Mesothelial cell of epicardium (in vitro differentiated cells): ENCODE measurements at places on chromosomes 2 and 18. TPM values are rescaled to one million over a fixed set of nuclear protein-coding genes. Genes with fewer than 3 reads are reported as not detected.
A peak's percentile ranks its signal among the peaks of the same experiment; 100 is the strongest.

GRCh38 chr18:29853126-29853525 is 1189.4 kb downstream of the DSC3 start:
- H3K36me3 ChIP-seq = no peaks in the 10 kb centered on the region
- peaks cover 5% of the 10 kb centered on the region for H3K4me1 ChIP-seq
- no peaks in the 10 kb centered on the region for H3K27me3 ChIP-seq

GRCh38 chr18:23718731-23719130 is 29.5 kb downstream of the LAMA3 start:
- no peaks in the 10 kb centered on the region for H3K27me3 ChIP-seq
- peaks cover 29% of the 10 kb centered on the region for H3K4me1 ChIP-seq
- H3K27ac ChIP-seq = no peak overlapping the region
- DNase-seq = no peak
- no peak overlapping the region for H3K4me3 ChIP-seq
- no peaks in the 10 kb centered on the region for H3K36me3 ChIP-seq

Gene GULP1
- total RNA-seq = 58.5 to 61.2 TPM (median 59.2 TPM) in 3 replicates

DNA sequence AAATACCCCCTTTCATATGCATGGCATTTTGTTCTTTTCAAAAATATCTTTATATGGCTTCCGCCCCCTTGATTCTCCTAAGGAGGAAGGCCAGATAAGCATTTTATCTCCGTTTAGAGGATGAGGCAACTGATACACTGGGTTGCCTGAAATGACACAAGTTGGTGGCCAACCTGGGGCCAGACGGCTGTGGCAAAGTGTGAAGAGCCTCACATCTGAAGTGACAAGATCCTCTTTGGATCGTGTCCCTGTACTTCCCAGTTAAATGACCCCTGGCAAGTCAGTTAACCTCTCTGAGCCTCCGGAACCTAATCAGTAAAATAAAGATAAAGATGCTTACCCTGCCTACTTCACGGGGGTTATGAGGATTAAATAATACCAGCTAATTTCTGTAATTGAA is 4.6 kb downstream of the SETBP1 start:
- no peaks in the 10 kb centered on the region for H3K27me3 ChIP-seq
- peaks cover 3% of the 10 kb centered on the region for H3K36me3 ChIP-seq
- peaks cover 14% of the 10 kb centered on the region for H3K4me1 ChIP-seq
- no peak for DNase-seq

DNA sequence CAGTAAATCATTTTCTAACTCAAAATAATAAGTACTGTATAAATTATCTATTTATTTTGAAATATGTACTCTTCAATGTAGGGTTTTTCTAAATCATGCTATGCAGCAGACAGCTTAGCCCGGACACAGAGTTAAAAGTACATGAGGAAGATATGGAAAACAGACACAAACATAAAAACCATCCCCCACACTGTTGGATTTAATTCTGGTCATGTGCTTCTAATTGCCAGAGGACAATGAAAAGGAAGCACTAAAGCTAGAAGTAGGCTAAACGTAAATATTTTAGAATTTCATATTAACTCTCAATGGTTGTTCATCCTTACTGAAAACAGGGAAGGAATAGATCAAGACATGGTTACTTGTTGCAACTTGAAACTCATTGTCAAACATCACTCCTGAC is 420.7 kb downstream of the ERBB4 start:
- H3K27me3 ChIP-seq = no peaks in the 10 kb centered on the region
- H3K36me3 ChIP-seq = no peaks in the 10 kb centered on the region
- no peak for DNase-seq
- peaks cover 8% of the 10 kb centered on the region for H3K4me1 ChIP-seq

GRCh38 chr2:36373149-36373926 is 17.8 kb downstream of the CRIM1 start:
- peak overlapping the region; percentile 48 for H3K27ac ChIP-seq
- no peak overlapping the region for H3K4me3 ChIP-seq
- no peak for DNase-seq

GRCh38 chr18:3447068-3447894 is 2.7 kb upstream of the TGIF1 start:
- H3K4me1 ChIP-seq = peaks cover 19% of the 10 kb centered on the region
- H3K27ac ChIP-seq = peak overlapping the region; percentile 100
- no peak for DNase-seq

DNA sequence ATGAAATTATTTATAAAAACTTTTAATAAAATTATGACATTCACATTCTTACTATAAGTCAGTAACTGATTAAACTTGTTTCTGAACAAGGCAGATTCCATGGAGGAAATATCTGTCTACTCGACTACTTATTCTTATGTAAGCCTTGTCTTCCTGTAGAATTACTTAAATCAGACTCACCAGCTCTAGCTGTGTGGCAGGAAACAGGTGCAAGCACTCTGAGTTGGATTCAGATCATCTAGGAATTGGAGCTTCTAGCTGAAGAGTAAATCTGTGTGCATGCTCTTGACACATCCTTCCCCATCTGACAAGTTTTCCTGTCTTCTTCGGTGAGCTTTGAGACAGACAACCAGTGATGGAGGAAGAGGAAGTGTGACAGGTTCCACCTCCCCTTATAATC is 284.7 kb downstream of the TRIB2 start:
- no peaks in the 10 kb centered on the region for H3K36me3 ChIP-seq
- no peak overlapping the region for H3K4me3 ChIP-seq
- H3K27me3 ChIP-seq = peaks cover 4% of the 10 kb centered on the region

- no peaks in the 10 kb centered on the region for H3K36me3 ChIP-seq
- no peak overlapping the region for H3K4me3 ChIP-seq
- DNase-seq = no peak
- H3K27ac ChIP-seq = no peak overlapping the region
Observed at GRCh38 chr2:139369423-139370409, 589.5 kb upstream of the NXPH2 start.

DNA sequence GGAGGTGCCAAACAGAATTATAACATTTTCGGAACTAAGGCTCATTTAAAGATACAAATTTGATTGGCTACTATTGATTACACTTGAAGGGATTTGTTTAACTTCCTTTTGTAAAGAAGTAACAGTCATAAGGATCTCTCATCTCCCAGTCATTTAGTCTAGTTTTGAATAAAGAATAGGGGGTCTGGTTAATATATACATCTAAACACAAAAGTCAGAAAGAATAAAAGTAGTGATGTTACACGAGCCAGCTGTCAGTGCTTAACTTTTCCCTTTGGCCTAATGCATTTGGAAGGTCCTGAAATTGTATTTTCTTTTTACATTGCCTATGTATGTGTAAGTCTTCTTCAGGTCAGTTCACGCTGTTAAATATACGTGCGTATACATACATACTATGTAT is 8.1 kb downstream of the SEPTIN2 start:
- H3K4me3 ChIP-seq = no peak overlapping the region
- no peak for DNase-seq
- peaks cover 42% of the 10 kb centered on the region for H3K4me1 ChIP-seq
- H3K27ac ChIP-seq = peak overlapping the region; percentile 37

Gene ZNG1B
- 44.7 to 46.9 TPM (median 45.7 TPM) in 3 replicates for total RNA-seq

- H3K4me1 ChIP-seq = no peaks in the 10 kb centered on the region
- DNase-seq = no peak
- H3K36me3 ChIP-seq = no peaks in the 10 kb centered on the region
- no peak overlapping the region for H3K27ac ChIP-seq
- no peaks in the 10 kb centered on the region for H3K27me3 ChIP-seq
Observed at GRCh38 chr2:108217211-108217610, 22.6 kb upstream of the SULT1C3 start.

DNA sequence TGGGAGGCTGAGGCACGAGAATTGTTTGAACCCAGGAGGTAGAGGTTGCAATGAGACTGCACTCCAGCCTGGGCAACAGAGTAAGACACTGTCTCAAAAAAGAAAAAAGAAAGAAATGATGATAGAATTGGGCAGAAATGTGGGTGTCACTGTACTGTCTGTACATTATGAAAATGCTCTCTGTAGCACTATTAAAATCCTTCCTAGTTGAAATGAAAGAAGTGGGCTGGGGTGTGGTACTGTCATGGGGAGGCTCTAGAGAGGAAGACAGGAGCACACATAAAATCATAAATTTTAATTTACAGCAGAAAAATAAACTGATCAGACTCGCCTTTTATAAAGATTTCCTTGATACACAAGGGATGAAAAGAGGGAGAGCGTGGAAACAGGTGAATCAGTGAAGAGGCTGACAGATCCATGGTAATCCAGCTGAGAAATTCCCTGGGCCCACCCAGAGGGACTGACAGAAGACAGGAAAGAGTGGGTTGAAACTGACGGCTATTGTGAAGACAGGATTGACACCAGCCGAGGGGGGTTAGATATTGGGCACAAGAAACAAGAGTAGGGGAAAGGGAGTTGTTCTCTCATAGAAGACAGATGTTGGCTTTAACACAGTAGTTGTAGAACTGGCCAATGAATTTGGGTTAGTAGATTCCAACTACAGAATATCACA is 96.4 kb upstream of the ATL2 start:
- no peak overlapping the region for H3K4me3 ChIP-seq
- DNase-seq = no peak

- H3K36me3 ChIP-seq = no peaks in the 10 kb centered on the region
- H3K4me3 ChIP-seq = no peak overlapping the region
- H3K27ac ChIP-seq = no peak overlapping the region
- peak; percentile 34 for DNase-seq
- H3K27me3 ChIP-seq = no peaks in the 10 kb centered on the region
- H3K4me1 ChIP-seq = peaks cover 13% of the 10 kb centered on the region
Observed at GRCh38 chr2:95273566-95274290, 521 bp upstream of the PROM2 start.

DNA sequence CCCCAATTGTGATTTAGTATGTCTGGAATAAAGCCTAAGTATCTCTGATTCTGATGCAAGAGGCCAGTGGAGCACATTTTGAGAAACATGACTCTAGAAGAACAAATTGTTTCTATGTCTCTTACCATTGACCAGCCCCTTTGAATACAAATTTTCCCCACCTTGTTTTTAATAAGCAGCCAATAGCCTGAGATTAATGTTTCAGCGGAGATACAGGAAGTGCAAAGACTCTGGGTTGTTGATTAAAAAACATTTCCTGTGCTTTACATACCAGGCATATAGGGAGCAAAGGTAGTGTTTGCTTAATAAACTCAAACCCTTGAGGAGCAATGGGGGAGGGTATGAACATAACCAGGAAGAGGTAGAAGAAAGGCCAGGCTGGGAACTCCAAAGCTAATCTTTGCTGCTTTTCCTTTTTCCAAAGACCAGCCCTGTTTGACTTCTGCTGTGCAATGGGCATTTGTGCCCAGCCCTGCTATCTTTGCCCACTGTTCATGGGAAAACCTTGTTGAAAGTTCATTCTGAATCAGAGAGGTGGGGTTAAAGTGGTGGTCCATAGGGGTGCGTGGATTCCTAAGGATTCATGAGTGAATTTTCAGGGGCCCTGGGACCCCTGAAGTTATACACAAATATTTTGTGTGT is 29.3 kb downstream of the UPP2 start:
- H3K27me3 ChIP-seq = peaks cover 4% of the 10 kb centered on the region
- H3K27ac ChIP-seq = no peak overlapping the region
- DNase-seq = no peak
- peaks cover 2% of the 10 kb centered on the region for H3K4me1 ChIP-seq

Gene DNAH7
- 0.63 to 0.86 TPM (median 0.71 TPM) in 3 replicates for total RNA-seq

DNA sequence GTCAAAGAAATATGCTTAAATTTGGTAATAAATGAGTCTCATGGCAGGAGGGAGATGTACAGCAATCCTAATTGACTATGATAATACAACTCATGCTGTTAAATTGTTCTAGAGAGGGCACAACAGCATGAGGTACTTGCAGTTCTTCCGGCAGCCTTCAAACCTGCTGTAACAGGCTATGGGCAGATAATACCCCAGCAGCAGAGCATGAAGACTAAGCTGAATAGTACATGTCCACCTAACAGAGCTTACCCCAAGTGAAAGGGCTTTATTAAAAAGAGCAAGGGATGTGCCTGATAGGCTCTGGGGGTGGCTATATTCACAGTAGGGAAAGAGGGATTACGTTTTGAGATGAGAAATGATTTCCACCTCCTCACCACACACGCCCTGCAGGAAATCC is 28.9 kb downstream of the MRO start:
- no peaks in the 10 kb centered on the region for H3K36me3 ChIP-seq
- peaks cover 5% of the 10 kb centered on the region for H3K27me3 ChIP-seq
- no peak for DNase-seq

- H3K36me3 ChIP-seq = no peaks in the 10 kb centered on the region
- peaks cover 8% of the 10 kb centered on the region for H3K4me1 ChIP-seq
- peaks cover 3% of the 10 kb centered on the region for H3K27me3 ChIP-seq
- no peak for DNase-seq
- H3K27ac ChIP-seq = no peak overlapping the region
Observed at GRCh38 chr2:189959450-189959849, 103.1 kb downstream of the MSTN start.

DNA sequence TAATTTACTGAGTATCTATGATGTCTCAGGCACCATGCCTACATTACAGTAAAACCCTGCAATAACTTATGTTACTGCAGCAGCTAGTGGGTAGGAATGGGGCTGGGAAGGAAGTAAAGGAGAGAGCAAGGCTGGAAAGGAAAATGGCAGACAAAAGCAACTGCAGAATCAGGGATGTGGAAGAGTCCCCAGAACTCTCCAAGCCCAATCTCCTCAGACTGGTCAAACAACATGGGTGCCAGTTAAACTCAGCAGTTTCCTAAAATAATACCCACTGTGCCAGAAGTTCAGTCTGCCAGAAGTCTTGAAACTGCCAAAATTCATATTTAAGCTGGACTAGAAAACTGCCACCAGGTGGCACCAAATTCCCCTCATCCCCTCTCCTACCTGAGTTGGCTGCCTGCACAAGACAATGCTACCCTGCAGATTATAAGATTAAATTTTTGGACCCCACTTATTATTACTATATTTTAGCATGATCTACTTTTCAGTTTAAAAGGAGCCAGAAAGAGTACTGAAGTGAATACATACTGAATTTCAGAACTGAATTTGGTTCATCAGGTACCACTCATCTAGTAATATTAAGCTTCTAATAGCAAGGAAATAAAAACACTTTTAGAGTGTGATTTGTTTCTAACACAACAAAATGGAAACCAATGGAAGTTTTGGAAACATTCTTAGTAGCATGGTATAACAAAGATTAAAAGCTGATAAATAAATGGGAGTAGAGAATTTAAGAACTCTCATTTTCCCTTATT is 86.8 kb upstream of the DNER start:
- peaks cover 2% of the 10 kb centered on the region for H3K4me1 ChIP-seq
- no peak overlapping the region for H3K4me3 ChIP-seq
- H3K27ac ChIP-seq = peak overlapping the region; percentile 69
- H3K36me3 ChIP-seq = peaks cover 30% of the 10 kb centered on the region

DNA sequence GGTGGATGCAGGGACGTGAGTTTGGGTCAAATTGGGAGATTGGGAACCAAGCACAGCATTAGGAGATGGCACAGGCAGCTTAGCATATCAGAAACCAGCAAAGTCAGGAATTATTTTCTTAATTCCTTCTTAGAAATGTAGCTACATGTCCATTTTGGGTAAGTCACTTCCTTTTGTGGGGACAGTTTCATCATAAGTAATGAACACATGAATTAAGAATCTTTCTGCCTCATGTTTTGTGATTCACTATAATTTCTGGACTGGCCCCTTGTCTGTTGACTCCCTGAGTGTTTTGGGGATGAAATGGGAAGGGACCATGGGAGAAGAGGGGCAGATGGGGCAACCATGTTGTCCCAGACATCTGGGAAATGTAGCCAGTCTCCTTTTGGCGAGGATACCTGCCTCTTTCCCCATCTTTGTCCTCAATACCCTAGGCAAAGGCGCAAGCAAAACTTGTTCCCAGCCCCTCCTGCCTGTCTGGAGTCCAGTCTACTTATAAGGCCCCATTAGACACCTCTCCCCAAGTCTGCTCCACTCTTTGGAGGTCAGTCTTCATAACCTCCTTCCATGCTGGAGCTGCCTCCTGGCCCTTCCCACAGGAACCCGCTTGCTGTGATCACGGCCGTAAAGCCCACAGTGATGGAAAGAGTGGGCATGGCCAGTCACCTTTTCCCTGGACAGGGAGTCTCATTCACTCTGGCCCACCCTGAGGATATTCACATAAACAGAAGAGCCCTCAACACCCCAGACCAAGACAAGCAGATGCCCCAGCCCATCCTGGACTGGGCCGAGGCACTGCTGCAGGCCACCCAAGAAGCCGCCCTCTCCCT is 25.7 kb downstream of the MTHFD2 start:
- no peak overlapping the region for H3K4me3 ChIP-seq
- no peaks in the 10 kb centered on the region for H3K27me3 ChIP-seq
- peaks cover 7% of the 10 kb centered on the region for H3K4me1 ChIP-seq
- no peak for DNase-seq
